ENCODE measurements at places on chromosomes 5 and 9.

DNA sequence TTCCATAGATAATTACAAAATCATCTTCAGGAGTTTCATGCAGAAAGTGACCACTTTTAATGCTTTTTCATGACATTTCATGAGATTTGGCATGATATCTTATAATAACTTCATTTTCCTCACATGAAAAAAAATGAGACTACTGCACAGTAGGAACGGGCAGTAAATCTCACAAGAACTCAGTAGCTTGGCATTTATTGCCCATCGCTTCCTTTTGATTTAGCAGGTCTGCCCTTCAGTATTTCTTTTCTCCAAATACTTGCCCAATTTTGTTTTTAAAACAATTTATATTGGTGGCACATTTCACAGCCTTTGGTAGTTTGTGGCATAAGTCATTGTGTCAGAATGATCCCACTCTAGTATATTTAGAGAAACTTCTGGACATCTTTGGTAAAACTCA lies 711.8 kb upstream of the CHD1 start:
- no peak for DNase-seq

DNA sequence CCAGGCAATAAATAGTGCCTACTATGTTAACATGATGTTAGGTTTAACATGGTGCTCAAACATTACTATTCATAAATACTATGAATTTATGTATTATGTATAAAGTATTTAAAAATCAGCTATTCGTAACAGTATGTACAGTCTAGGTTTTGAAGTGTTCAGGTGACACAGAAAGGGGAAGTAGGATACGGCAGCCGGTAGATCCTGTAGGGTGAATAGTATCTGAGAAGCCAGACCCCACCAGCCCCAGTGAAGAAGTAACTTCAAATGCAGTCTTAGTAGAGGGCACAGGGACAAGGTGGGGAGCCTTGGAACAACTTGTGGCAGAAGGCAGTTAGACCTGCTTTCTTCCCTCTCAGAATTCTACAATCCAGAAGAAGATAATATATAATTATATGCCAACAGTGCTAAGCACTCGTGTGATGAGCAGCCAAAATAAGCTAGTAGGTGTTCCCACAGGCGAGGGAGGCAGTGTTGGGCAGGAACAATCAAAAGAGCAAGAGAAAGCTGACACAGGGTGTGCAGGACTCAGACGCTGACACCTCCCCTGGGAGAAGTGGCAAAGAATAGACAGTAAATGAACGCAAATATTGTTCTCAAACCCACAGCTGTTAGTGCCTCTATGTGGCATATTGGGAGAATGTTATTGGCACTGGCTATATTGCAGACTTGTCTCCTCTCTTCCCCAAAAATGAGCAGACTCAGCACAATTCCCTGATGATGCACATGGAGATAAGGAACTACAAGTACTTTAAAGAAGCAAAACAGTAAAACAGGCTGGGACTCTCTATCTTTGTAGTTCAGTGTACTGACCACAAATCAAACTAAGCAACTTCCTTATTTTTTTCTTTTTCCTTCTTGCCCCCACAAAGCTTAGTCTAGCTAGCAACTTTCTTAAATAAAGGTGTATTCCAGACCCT lies 4.6 kb downstream of the ZNF367 start:
- DNase-seq = no peak

GRCh38 chr9:1421436-1421835 lies 371.3 kb downstream of the DMRT2 start:
- DNase-seq = no peak

DNA sequence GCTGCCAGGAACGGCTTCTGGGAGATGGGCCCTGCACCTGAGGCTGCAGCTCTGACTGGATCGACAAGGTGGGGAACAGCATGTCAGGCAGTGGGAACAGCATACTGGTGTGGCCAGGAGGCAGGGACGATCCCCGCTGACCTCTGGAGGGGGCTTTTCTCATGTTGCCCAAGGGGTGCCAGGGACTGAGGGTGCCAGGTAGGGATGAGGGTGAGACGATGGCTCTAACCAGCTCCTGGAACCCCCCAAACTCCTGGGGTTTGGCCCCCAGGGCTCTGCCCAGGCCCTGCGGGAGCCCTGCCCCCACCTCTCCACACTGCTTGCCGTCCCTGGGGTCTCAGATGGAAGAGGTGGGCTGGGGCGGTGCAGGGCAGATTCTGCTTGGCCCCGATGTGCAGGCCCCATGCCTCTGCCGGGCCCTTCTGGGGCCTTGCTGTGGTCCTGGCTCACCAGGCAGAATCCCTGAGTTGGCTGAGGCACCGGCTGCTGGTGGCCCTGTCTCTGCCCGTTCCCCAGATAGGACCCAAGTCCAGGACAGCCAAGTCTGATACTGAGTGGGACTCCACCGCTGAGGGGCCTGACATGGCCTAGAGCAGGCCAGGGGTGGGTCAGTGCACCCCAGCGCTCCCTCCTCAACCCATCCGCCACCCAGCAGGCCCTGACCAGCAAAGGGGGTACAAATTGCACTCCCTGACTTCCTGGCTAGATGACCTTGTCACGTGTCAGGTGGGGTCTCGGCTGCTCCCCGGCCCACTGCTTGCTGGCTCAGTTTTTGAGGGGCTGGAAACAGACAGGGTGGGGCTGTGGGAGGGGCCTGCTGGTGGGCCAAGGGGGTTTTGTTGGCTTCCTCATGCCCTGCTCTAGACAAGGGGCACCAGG lies 28.4 kb upstream of the RNF130 start:
- DNase-seq = no peak

GRCh38 chr9:80061096-80061495 lies 489.3 kb downstream of the TLE4 start:
- DNase-seq = no peak

DNA sequence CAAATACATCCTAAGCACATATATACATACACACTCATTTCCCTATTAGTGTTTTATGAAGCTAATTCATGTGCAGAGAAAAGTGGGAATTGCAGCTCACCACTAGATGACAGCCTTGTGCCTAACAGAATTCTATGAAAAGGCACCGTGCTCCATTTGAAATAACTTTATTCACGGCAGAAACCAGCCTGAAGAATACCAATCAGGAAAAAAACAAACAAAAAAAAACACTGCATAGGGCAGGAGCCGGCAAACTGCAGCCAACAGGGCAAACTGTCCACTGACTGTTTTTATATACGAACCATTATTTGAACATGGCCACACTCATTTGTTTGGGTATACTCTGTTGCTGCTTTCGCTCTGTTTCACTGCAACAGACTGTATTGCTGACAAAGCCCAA lies 33.6 kb downstream of the ERMP1 start:
- no peak for DNase-seq
